ENCODE measurements at places on chromosomes 4 and X. TPM values are rescaled to one million over a fixed set of nuclear protein-coding genes. Genes with fewer than 3 reads are reported as not detected.

Gene TACR3
- total RNA-seq, result 6.3 TPM

Gene NEIL3
- total RNA-seq, result 6.4 TPM

Gene MTCP1
- total RNA-seq, result 0.66 TPM

Gene CYTL1
- 12.9 TPM for total RNA-seq

Gene GPC3
- 64.9 TPM for total RNA-seq

Gene BMPR1B
- total RNA-seq, result 13.0 TPM

Gene PNMA6A
- 11.5 TPM for total RNA-seq
